ENCODE measurements at places on chromosomes 3 and 15.

DNA sequence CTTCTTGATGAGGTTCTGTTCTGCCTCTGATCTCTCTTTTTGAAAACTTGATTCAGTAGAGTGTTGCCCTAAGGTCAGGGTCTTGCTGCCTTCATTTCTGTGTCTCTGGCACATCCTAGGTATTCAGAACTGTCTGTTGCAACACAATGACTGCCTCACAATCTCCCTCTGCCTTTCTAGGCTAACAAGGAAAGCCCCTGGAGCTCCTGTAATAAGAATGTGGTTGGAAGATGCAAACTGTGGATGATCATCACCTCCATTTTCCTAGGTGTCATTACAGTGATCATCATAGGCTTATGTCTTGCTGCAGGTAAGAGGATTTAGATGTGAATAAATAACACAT is 7.0 kb downstream of the C3orf52 start:
- DNase-seq, result no peak

DNA sequence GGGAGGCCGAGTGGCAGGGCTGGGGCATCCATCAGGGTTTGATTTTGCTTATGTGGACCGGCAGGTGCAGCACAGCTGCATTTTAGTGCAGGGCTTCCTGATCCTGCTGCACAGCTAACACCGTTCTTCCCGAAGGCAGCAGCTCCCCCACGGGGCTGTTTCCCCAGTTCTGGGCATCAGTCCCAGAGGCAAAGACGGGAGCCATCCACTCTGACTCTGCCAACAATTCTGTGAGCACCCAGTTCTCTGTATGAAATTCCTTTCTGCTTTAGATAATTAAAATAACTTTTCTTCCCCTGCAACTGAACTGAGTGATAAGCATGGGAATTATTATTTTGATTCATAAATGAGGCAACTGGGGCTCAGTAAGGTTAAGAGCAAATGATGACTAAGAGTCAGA is 262.9 kb upstream of the ATP10A start:
- no peak for DNase-seq

- DNase-seq, result no peak
These were observed 129.4 kb downstream of the PGPEP1L start for GRCh38 chr15:98878172-98878571.

- no peak for DNase-seq
These were observed 18.9 kb downstream of the SCN5A start for GRCh38 chr3:38630606-38631005.

GRCh38 chr3:141877911-141878310 is 1.5 kb downstream of the ATP1B3 start:
- no peak for DNase-seq

DNA sequence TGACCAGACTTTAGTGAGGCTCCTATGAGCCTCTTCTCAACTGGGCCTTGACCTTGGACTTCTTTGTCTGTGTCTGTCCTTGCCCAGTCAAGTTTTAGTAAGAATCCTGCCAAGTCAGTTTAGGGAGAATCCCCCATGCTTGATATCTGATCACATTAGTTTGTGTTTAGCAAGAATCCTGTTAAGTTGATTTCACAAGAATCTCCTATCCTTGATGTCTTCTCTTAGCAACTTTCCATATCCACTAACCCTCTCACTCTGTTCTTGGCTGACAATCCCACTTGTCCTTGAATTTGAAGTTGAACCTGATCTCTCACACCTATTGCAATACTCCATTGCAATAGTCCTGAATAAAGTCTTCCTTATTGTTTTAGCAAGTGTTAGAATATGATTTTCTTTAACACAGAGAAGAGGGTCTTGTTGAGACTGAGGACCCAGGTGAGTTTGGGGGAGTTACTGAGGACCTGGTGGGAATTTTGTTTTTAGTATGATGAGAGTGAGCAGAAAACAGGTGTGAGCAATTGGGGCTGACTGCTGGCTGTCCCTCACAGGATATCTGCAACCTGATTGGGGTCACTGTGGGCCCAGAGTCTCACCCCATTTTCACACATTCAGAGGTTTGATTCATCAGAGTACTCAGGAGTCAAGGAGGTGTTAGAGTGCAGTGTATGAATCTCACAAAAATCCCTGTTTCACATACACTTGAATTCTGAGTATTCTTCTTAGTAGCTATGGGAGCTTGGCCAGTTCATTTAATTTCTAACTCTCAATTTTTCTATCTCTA is 39.9 kb upstream of the TNFAIP8L3 start:
- no peak for DNase-seq

GRCh38 chr15:67064607-67065530 is 533 bp upstream of the SMAD3 start:
- no peak for DNase-seq

DNA sequence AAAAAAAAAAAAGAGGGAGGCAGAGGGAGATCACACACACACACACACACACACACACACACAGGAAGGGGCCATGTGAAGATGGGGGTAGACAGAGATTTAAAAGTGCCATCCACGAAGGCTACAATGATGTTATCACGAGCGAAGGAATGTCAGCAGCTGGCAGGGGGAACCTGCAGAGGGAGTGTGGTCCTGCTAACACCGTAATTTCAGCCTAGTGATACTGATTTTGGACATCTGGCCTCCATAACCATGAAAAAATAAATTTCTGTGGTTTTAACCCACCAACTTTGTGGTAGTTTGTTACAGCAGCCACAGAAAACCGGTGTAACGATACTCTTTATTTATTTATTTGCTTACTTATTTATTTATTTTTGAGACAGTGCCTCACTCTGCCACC is 76.0 kb downstream of the TMCO5A start:
- no peak for DNase-seq

GRCh38 chr3:67529915-67530314 is 124.5 kb downstream of the SUCLG2 start:
- DNase-seq, result no peak

DNA sequence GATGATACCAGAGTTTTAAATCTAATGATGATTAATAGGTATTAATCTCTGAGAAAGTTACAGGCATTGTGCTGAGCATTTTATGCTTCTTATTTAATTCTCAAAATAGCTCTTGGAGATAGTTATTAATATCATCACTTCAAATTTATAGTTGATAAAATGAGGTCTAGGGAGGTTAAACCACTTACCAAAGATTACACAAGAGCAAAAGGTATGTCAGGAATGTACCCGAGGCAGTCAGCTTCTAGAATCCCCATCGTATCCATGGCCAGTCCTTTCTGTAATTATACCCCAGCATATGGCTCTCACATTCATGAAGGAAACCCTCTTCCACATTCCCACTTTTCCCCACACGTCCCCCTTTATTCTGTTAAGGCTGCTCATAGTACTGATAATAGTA is 421.3 kb downstream of the PYDC2 start:
- no peak for DNase-seq

DNA sequence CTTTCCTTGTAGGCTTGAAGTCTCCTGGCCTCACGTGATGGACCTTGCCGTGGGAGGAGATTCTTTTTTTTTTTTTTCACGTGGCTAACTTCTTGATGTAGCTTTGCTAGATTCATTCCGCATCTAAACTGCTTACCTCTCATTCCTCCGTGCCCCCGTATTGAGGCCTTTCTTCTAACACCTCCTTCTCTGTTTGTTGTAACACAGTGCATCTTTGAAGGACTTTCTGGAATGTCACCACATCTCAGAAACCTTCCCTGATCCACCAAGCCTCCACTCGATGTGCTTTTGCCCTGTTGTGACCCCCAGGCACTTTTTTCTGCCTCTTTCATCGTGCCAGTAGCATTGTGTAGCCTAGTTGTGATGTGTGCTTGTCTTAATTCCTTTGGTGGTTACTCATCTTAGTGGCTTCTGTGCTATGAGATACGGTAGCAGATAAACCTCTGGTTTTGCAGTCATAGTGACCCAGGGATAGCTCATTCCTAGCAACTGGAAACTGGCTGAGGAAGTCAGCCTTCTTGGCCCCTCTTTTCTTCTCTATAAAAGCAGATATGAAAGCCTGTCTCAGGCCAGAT is 1.6 kb upstream of the BNC1 start:
- DNase-seq, result no peak

GRCh38 chr3:62187022-62187431 is 186.3 kb downstream of the FEZF2 start:
- no peak for DNase-seq

- no peak for DNase-seq
These were observed 266.2 kb upstream of the IGF1R start for GRCh38 chr15:98382139-98382538.

DNA sequence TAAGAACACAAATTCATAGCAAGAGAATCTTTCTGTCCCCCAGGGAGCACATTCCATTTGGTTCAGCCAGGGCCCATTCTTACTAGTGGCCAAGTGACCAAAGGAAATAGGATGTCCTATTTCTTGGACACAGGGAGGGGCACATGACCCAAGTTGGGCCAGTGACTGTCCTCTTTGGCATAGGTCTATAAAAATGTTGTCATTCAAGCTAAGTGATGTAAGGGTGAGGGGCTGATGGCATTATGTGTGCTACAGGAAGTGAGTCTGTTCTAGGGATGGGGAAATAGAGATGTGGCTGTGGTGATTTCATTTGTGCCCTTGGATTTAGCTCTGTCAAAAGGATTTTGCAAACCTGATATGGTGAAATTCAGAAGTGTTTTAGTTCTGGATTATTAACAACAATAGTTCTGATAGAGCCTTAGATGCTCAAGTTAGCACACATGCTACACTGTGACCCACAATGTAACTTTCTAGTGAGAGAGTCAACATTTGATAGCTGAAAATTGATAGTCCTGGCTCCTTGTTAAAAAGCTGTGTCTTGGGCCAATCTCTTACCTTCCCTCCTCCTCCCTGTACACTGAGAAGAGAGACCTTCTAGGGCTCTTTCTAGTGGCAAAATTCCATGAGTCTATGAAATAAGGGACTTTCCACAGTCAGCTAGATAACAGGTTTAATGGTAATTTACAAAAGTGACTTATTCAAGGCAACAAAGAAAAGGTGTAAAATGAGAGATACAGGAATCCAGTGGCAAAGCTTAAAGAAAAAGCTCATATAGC is 117.2 kb downstream of the THRB start:
- no peak for DNase-seq

GRCh38 chr3:46864061-46864881 is 1.0 kb upstream of the MYL3 start:
- DNase-seq, result no peak

- no peak for DNase-seq
These were observed 83.4 kb downstream of the ATP1B3 start for GRCh38 chr3:141959589-141960554.

DNA sequence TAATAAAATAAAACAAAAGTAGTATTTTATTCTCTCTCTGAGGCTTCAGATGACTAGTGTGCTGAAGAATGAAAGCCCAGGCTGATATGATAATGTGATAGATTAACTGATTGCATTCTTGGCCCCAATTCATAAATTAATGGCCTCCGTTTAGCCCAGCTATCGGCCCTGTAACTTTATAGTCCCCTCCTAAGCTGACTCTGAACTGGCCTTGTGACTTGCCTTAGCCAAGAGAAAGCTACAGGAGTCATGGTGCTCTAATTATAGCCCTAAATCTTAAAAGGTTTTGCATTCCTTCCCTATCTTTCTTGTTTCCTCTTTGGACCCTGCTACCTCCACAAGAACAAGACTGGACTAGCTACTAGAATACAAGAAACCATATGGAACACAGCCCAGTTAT is 123.2 kb upstream of the EPHA3 start:
- no peak for DNase-seq

DNA sequence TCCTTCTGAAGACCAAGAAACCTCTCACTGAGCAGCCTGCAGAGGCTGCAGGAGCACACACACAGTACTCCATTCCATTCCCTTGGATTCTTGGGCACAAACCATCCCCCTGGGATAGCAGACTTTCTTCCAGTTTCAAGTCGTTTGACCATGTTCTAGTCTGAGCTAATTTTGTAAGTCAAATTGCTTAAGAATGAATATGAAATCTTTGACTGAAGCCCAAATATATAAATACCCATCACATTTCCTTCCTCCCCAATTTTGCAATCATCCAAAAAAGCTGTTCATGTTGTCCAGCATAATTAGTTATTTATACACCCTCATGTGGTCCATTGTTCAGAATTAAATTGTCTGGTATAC is 231.2 kb upstream of the TPRG1 start:
- DNase-seq, result no peak

DNA sequence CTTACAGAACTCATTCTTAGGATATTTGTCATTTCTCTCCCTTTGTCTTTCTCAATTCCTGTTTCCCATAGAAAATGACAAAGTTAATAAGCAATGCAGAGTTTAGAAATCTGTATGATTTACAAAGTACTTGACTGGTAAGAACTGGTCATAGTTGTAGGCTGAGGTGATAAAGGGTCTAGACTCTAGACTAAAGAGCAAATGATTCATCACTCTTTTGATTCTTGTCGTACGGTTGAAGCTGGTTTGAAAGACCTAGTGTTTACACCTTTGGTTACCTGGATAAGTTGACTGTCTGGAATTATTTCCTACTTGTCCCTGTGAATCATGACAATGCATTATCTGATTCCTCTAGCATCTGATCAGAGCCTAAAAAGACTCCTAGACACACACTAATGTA is 58.9 kb upstream of the TP63 start:
- no peak for DNase-seq

- DNase-seq, result peak; percentile 21
These were observed 68.0 kb downstream of the FNDC3B start for GRCh38 chr3:172107403-172107802.

GRCh38 chr15:72515591-72516389 is 41.7 kb downstream of the ARIH1 start:
- no peak for DNase-seq

GRCh38 chr3:129543156-129543790 is at the start of gene H1-8:
H1-8 (plus strand) TSS chr3:129543175; CDS start chr3:129543219, 44 bp downstream.
- DNase-seq, result no peak

DNA sequence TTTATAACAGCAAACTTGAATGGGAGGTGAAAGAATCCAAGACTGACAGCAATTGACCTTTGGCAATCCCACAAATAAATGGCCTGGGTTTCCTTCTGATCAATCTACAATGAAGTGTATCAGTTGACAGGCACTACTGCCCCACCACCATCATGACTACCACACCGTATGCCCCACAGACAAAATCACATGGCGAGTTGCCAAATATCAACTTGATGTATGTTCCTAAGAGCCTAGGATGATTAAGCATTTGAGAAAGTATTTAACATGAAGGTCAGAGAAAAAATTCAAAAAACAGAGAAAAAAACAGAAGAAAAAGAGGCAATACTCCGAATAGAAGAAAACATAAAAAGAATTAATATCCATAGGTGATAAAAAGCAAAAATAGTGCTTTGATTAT is 215.9 kb upstream of the STAC start:
- DNase-seq, result no peak
